NCI-H2029 treated with DMSO at 0.1 percent for 48 hours (cell line): ENCODE measurements at places on chromosomes 6 and 20.

DNA sequence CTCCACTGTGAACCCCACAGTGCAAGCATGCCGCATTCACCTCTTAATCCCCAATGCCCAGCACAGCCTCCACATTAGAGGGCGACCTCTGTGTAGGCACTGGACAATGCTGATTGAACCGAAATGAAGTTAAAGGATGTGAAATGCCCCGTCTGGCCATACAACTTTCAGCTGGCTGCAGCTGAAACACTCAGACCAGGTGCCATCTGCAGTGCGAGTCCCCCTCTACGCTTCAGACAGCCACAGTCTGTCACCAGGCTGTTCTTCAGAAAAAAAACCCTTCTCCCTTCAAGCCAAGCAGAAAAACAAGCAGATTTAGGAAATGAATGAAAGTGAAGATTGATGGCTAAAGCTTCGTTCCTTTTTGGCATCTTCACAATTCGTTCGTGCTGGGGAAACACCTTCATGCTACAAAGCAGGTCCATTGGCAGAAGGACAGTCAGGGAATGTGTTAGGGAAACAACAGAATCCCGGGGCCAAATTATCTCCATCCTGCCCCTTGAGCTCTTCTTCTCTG, 44.7 kb downstream of the TNFAIP3 start:
- DNase-seq, result no peak

GRCh38 chr6:7749478-7749877, 23.6 kb downstream of the BMP6 start:
- DNase-seq, result no peak

DNA sequence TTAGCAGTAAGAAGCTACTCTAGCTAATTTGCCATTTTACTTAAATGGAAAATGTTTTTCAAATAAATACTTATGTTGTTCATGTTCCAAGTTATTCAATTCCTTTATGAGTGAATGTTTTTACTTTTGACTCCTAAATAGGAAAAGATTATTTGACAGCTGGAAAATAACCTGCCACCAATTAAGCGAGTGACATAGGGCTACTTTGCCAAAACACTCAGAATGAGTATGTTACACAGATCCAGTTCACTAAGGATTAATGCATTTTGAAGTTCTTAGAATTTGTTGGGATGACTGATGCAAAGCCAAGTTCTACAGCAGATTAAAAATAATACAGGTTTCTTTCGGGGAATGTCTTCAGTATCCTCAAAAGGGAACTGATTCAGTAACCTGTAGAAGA, 144.4 kb downstream of the ADGRG6 start:
- no peak for DNase-seq

- DNase-seq, result no peak
Observed at GRCh38 chr6:150238336-150238741, 95.5 kb downstream of the PPP1R14C start.

DNA sequence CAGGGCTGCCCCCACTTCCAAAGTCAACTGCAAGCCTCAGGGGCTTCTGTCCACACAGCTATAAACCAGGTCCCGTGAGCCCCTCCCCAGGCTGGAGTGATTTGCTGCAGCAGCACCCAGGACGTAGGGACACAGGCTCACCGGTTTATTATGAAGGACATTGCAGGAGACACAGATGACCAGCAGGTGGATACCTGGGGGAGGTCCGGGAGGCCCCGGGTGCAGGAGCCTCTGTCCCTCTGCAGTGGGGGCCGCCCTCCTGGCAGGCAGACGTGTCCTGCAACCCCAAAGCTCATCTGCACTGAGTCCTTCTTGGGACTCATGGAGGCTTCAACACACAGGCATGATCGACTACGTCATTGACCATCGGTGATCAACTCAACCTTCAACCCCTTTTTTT, 14.5 kb upstream of the NTSR1 start:
- DNase-seq, result no peak

DNA sequence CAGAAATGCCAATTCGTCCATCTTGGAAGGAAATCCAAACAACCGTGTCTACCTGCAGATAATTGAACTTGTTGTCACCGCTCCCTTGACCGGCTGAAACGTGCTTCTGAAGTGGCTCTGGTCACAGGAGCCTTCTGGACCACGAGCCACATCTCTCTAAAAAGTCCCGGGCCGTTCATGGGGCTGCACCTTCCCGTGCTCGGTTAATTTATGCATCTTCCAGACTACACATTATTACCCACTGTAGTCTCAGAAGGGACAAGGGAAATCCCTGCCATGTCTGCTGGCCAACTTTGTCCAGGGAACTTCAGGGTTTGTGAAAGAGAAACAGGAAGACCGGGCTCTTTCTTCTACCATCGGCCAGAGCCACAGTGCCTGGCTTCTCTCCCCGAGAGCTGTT, 63.4 kb upstream of the MPC1 start:
- no peak for DNase-seq

DNA sequence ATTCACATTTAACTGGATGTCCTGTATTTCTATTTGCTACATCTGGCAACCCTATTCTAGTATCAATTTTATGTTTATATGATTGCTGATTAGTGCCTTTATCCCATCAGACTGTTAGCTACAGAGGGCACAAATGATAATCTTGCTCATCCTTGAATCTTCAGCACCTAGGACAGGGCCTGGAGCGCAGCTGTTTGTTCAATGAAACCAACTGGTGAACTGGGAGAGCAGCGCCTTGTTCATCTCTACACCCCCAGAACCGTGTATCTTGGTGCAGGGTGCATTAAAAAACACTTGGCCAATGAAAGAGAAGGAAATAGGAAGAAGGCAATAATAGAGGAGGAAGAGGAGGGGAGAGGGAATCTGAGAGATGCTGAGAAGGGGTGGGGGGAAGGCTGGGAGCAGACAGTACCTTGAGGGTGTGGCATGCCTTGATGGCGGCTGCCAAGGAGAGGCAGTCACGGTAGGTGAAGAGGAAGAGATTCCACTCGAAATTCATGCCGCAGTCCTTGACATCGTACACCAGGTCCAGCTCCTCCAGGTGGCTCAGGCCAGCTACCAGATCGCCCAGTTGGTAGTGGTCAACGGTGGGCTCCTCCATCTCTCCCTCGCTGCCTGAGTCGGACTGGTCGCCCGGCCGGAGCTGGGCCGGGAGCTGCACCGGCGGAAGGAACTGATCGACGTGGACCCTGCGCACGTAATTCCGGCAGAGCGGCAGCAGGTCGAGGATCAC, 15.5 kb downstream of the TMEM151B start:
- DNase-seq, result no peak

DNA sequence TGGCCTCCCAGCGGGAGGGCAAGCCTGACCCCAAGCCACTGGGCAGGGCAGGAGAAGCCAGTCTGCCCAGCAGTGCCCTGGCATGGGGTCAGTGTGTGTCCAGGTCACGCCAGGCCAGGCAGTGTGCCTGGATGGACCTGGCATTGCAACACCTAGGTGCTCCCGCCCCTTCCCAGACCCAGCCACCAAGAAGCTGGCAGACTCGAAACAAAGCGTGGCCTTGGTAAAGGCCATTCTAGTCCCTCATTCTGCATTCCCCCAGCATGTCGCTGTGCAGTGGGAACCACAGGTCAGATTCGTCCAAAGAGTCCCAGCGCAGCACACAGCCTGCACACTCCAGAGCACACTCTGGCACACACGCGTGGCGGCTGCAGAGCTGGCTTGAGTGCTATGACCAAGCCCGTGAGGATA, 19.3 kb upstream of the APMAP start:
- DNase-seq, result no peak

DNA sequence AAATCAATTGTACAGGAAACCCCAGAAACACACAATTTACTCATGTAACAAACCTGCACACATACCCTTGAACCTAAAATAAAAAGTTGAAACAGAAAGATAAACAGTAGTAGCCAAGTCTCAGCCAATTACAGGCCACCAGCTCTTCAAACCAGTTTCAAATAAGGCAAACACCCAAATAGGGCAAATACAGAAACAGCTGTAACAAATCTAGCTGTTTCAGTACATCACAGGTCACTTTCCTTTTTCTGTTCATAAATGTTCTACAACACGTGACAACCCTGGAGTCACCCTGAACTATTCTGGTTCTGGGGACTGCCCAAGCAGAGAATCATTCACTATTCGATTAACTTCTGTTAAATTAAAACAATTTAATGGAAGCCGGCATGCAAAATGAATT, 329.0 kb downstream of the GJA1 start:
- DNase-seq, result no peak

DNA sequence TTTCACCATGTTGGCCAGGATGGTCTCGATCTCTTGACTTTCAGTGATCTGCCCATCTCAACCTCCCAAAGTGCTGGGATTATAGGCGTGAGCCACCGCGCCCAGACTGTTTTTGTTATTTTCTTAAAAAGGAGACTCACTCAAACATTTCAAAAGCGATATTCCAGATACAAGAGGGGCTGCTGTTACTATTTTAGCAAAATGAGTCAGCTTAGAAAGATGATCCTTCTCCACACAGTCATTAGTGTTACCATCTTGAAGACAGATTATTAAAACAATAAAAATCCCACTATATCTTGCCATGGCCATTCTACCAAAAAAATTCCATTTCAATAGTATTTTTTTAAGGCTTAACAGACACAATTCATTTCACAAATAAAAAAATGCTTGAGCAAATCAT, 102.8 kb downstream of the PREP start:
- DNase-seq, result no peak

DNA sequence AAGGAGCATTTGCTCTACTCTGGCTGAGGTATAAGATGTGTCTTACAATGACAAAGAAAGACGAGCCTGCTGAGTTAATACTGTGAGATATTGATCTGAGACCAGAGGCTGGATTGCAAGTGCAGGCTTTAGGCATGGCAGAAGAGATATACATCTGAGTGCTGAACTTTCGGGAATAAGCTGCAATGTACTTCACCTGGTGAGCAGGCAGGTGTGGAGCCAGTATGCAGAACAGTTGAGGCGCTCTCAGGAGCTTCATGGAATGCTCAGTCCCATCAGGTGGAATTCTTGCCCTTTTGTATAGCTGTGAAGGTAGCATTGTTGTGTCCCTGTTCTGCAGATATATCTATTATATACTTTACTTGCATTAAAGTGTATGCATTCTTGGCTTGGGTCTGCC, 179.3 kb upstream of the RIMS1 start:
- no peak for DNase-seq

DNA sequence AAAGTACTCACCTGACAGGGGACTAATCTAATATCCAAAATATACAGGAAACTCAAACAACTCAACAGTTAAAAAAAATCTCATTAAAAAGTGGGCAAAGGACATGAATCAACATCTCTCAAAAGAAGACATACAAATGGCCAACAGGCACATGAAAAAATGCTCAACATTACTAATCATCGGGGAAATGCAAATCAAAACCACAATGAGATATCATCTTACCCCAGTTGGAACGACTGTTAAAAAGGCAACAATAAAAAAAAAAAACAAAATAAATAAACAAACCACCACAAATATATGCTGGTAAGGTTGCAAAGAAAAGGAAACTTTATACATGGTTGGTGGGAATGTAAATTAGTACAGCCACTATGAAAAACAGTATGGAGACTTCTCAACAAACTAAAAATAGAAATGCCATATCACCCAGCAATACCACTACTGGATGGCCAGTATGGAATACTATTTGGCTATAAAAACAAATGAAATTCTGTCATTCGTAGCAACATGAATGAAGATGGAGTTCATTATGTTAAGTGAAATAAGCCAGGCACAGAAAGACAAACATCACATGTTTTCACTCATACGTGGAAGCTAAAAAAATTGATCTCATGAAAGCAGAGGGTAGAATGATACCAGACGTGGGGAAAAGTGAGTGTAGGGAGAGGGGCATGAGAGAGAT, 6.6 kb downstream of the SIRPB2 start:
- no peak for DNase-seq

DNA sequence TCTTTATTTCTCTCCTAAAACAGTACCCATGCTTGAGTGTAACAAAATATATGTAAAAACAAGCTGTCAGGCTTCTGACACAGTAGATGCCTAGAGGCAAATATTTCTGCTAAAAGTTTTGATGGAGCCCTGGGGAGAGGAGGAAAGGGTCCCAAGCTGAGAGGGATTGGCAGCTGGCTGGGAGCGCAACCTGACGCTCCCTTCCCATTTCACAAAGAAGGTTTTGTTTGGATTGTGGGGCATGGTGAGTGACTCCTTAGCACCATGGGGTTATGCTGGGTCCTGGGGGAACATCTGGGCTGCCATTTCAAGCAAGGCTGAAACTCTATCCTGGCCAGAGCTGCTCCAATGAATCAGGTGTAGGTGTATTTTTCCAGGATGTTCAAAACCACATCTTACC, 720.5 kb downstream of the MAFB start:
- DNase-seq, result no peak

- DNase-seq, result no peak
Observed at GRCh38 chr20:3741836-3742458, 9.5 kb downstream of the HSPA12B start.
